ENCODE measurements at places on chromosomes 16 and 17. TPM values are rescaled to one million over a fixed set of nuclear protein-coding genes. Genes with fewer than 3 reads are reported as not detected.

GRCh38 chr16:30998852-30999761, 11.3 kb downstream of the STX1B start:
- no peak for DNase-seq

ANKS4B gene
- total RNA-seq: not detected

SLC35G6 gene
- total RNA-seq: not detected

C17orf113 gene
- total RNA-seq: 0.59 TPM

DNA sequence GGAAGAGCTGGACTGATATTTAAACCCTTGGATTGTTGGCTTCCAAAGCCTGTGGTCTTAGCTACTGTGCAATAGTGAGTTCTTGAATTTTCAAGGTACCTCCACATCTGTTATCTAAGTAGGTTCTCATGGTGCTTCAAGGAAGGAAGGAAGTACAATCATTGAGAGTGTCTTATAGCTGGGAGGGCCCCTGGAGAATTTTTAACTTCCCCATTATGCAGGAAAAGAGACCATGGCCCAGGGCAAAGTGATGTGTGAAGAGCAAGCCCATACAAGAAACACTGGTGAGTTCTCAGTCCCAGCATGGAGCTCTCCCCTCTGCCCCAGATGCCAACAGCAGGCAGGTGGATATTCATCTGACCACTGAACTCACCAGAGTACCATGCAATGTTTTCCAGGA, 169.0 kb upstream of the IRX6 start:
- no peak for DNase-seq
